HEK293T (cell line): ENCODE measurements at places on chromosomes 6 and 20.

- DNase-seq: no peak
These were observed 133.0 kb downstream of the FIG4 start for GRCh38 chr6:109824105-109824504.

GRCh38 chr6:24996269-24996836, 60.6 kb upstream of the RIPOR2 start:
- no peak for DNase-seq

- DNase-seq: no peak
These were observed at the start of gene TMEM74B for GRCh38 chr20:1184638-1185315. TMEM74B (minus strand) TSS chr20:1184981; CDS start chr20:1183801, 1,180 bp downstream.

DNA sequence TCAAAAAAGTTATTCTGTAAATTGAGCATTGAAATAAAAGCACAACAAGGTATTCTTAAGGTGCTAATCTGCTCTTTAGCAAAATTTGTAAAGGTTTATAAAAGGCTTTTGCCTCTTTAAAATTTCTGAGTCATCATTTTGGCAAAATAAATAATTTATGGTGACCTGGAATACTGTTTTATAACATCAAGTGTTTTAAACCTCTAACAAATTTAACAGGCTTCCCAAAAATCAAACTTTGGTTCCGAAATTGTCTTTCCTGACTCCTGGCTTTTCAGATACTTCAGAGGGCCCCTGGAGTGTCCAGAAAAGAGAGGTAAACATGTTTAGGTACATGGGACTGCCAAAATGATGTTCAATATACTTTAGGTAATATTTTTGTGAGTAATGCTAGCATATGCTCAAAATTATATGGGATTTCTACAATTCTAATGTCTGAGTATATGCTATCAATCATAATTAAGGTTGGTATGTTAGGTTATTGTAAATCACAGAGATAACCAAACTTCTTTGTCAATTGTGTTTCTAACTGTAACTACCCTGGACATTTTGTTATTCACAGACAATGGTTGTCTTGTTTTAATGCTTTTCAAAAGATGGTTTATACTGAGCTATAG, 160.3 kb upstream of the OLIG3 start:
- no peak for DNase-seq

DNA sequence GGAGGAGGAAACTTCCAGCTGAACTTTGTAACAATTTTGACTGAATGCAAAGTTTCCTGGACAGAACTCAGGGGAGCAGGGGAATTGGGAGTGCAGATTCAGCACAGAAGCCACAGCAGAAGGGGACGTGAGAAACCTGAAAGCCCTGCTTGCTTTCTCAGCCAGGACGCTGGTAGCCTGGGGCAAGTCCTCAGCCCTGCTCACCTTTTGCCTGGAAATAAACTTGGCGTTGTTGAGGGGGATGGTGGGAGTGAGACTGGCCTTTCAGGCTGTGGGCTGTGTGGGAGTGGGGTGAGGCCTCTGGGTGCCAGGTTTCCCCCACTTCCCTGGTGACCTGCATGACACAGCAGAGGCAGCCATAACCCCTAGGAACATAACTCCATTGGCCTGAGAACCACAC, 238.1 kb upstream of the HS3ST5 start:
- DNase-seq: no peak
